SJSA1 (cell line): ENCODE measurements at places on chromosomes 6 and 20. TPM values are rescaled to one million over a fixed set of nuclear protein-coding genes. Genes with fewer than 3 reads are reported as not detected.

Gene MPIG6B
- total RNA-seq = not detected in 2 replicates

- no peaks in the 10 kb centered on the region for H3K27me3 ChIP-seq
- DNase-seq = no peak
- H3K27ac ChIP-seq = no peak overlapping the region
Measured at GRCh38 chr6:54072635-54073313, 38.5 kb upstream of the MLIP start.

Gene CALHM5
- total RNA-seq = 6.2 and 7.2 TPM in 2 replicates

DNA sequence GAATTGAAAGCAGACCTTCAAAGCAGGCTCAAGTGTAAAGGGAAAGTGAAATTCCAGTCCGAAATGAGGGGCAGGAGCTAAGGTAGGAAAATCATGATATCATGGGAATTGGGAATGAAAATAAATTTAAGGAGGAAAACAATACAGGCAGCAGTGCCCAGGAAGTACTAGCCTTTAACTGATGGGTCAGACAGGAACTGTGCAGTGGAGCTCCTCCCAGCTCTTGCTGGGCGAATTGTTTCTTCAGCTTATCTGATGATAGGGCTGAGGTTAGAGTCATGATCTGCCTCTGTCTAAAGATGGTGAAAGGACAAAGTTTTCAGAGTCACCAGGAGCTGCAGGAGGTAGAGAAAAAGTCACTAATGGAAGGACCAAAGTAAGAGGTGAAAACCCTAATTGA is 457.9 kb upstream of the PTCHD4 start:
- H3K4me3 ChIP-seq = no peak overlapping the region
- no peak overlapping the region for H3K27ac ChIP-seq
- H3K27me3 ChIP-seq = no peaks in the 10 kb centered on the region
- peaks cover 10% of the 10 kb centered on the region for H3K4me1 ChIP-seq
- DNase-seq = no peak
- no peaks in the 10 kb centered on the region for H3K36me3 ChIP-seq

- H3K4me1 ChIP-seq = no peaks in the 10 kb centered on the region
- H3K4me3 ChIP-seq = no peak overlapping the region
- no peak overlapping the region for H3K27ac ChIP-seq
- no peak for DNase-seq
Measured at GRCh38 chr6:136506124-136506799, 44.0 kb downstream of the MAP7 start.
